Naive thymus-derived CD4-positive, alpha-beta T cell (primary cell): ENCODE measurements at places on chromosomes 3 and 15.

GRCh38 chr3:72482589-72483321 lies 365.5 kb downstream of the SHQ1 start:
- no peaks in the 10 kb centered on the region for H3K27me3 ChIP-seq
- DNase-seq: peak; percentile 12
- H3K27ac ChIP-seq: peak overlapping the region; percentile 46
- no peaks in the 10 kb centered on the region for H3K4me1 ChIP-seq

DNA sequence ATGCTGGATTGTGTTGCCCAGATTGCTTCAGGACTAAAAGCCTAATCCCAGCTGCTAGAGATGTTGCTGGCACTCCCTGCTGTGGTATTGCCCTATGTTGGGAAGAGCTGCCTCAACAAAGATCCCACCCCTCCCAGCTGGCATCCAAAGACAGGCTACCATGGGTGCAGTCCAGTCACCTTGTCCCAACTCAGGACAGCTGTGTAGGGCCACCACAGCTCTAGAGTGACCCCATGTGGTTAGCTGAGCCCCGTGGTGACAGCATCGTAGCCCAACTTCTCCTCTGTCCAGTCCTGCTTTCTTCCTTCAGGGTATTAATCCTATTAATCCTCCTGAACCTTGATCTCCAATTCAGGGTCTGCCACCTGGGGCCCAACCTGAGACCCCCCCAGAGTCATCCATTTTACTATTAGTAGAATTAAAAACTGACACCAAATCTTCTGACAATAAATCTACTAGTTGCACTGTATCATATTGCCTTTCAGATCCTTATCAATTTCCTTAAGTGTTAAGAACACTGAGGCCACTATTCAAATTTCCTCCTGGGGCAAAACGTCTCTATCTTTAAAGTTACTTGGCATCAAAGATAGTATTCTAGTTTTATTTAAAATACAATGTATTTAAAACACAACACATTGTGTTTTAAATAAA lies 83.5 kb downstream of the AQP9 start:
- no peak overlapping the region for H3K27ac ChIP-seq
- H3K4me3 ChIP-seq: no peak overlapping the region
- H3K27me3 ChIP-seq: no peaks in the 10 kb centered on the region
- H3K4me1 ChIP-seq: no peaks in the 10 kb centered on the region
- no peaks in the 10 kb centered on the region for H3K36me3 ChIP-seq

GRCh38 chr15:43525131-43525530 lies 7.7 kb downstream of the MAP1A start:
- no peak for DNase-seq
- H3K4me1 ChIP-seq: peaks cover 3% of the 10 kb centered on the region
- H3K36me3 ChIP-seq: no peaks in the 10 kb centered on the region

DNA sequence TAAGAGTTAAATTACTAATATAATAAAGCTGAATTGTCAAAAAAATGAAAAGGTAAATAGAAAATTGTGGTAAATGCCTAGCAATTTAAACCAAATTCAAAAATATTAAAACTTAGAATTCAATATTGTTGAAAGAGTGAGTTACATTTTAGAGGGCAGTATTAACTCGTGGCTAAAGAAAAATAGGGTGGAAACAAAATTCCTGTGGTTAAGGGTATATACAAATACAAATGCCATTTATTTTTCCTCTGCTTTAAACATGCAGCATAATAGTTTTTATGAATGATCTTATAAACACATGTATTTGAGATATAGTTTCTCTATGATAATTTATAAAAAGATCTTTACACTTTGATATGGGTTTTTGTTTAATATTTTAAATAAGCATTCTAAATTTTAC lies 79.0 kb downstream of the NEDD4 start:
- H3K36me3 ChIP-seq: no peaks in the 10 kb centered on the region
- H3K4me3 ChIP-seq: no peak overlapping the region
- no peak for DNase-seq
- no peaks in the 10 kb centered on the region for H3K4me1 ChIP-seq

- no peaks in the 10 kb centered on the region for H3K27me3 ChIP-seq
- H3K36me3 ChIP-seq: no peaks in the 10 kb centered on the region
- H3K27ac ChIP-seq: no peak overlapping the region
- H3K4me3 ChIP-seq: no peak overlapping the region
Measured at GRCh38 chr3:145116769-145117168, 1044.2 kb downstream of the PLOD2 start.
